Common myeloid progenitor, CD34-positive (primary cell): ENCODE measurements at places on chromosomes 1 and 21.

GRCh38 chr1:11100149-11100493 is 452 bp upstream of the EXOSC10 start:
- DNase-seq: no peak

GRCh38 chr1:151013518-151013917 is 5.3 kb downstream of the PRUNE1 start:
- DNase-seq: no peak

- DNase-seq: no peak
Observed at GRCh38 chr1:78275456-78275855, 215.3 kb upstream of the PTGFR start.

GRCh38 chr1:28395181-28395580 is 25.6 kb downstream of the PHACTR4 start:
- peak; percentile 62 for DNase-seq

- no peak for DNase-seq
Observed at GRCh38 chr1:111602302-111602701, 17.3 kb upstream of the RAP1A start.

GRCh38 chr1:45403298-45403697 is 63.1 kb upstream of the MUTYH start:
- no peak for DNase-seq

- DNase-seq: peak; percentile 62
Observed at GRCh38 chr1:94962409-94963265, 35.7 kb upstream of the CNN3 start.

DNA sequence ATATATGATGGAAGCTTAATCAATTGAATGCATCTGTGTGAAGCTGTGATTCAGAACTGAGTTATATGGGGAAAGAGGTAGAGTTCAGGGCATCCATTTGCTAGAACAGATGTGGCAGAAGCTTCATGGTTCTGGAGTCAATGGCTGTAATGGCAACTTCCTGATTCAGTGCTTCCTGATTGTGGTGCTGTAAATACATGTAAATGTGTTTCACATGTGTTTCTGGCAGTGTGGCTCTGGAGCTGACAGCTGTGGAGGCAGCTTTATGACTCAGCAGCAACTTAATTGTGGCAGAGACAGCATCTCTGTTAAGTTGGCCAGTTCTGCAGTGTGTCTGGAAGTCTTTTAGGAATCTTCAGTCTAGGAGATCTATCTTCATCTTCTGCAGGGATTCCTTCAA is 226.6 kb upstream of the ZRANB2 start:
- peak; percentile 56 for DNase-seq

- peak; percentile 68 for DNase-seq
Observed at GRCh38 chr1:53942127-53942957, 3.2 kb downstream of the IFT25 start.

- DNase-seq: no peak
Observed at GRCh38 chr1:37641059-37641458, 6.4 kb upstream of the RSPO1 start.

GRCh38 chr1:227303662-227304061 is 14.6 kb downstream of the CDC42BPA start:
- DNase-seq: no peak

DNA sequence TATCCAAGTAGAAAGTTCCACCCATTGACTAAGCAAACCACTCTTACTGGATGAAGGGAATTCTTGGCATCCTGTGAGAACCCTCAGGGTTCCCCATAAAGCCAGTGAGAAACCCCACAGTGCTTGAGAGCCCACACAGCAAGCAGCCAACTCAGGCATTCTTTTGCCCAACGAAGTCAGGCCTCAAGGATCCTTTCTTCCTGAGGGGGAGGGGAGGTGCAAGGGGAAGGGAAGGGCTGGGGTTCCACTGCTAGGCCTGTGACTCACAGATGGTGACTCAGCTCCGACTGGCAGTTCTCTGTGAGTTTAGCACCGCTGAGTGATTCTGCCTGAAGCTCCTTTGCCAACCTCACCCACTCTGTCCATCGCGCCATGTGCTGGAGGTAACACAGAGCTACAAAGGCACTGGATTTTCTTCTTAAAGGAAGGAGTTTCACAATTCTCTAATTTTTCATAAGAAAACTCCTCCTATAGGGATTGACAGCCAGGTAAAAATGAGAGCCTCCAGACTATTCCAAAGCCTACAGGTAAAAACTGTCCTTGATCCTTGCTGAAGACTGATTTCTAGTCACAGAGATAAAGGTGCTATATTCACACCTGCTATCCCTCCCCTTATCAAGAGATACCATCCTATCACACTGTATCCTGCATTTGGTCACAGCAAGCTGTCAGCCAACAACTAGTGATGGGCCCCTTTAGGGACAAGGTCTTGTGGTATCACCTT is 4.8 kb downstream of the ENO1 start:
- DNase-seq: peak; percentile 96

GRCh38 chr1:202643397-202644218 is 66.6 kb downstream of the SYT2 start:
- DNase-seq: peak; percentile 40

- no peak for DNase-seq
Observed at GRCh38 chr21:39078322-39079065, 104.8 kb downstream of the PSMG1 start.

DNA sequence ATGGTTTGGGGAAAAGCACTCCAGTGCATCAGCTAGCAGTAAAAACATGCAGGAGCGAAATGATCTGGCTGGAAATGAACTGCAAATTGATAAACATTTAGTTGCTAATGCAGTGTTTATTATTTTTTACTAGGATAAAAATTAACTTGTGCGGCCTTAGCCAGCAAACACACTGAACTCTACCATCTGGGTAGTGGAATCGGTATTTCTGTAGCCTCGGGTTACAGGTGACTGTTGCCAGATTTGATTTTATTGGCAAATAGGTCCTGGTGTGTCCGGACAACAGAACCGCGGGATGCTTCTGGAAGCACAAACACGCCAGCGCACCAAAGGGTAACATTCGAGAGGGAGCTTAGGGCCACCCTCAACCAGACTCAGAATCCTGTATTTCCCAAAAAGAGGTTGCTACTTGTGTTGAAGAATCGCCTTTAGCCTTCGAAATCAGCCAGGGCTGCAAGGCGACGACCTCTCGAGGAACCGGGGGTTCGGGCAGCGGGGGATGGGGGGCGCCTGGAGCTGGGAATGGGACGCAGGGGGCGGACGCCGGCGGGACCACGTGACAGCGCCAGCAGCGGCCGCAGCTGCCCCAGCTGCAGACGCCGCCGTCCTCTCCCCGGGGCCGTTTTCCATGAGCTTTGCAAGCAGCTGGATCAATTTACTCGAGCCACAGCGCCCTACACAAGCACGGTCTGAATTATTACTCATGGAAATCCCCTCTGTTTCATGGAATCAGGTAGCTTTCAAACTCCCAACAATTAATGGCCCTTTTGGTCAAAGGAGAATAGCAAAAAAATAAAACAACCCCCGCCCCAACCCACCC is 158.8 kb downstream of the TOMM20 start:
- no peak for DNase-seq

GRCh38 chr1:177427811-177428210 is 257.1 kb downstream of the BRINP2 start:
- DNase-seq: no peak

- DNase-seq: no peak
Observed at GRCh38 chr1:198333744-198334143, 176.9 kb downstream of the NEK7 start.

GRCh38 chr1:211828584-211829342 is 1.8 kb downstream of the LPGAT1 start:
- DNase-seq: no peak

- no peak for DNase-seq
Observed at GRCh38 chr1:114152508-114153260, 985 bp downstream of the SYT6 start.

DNA sequence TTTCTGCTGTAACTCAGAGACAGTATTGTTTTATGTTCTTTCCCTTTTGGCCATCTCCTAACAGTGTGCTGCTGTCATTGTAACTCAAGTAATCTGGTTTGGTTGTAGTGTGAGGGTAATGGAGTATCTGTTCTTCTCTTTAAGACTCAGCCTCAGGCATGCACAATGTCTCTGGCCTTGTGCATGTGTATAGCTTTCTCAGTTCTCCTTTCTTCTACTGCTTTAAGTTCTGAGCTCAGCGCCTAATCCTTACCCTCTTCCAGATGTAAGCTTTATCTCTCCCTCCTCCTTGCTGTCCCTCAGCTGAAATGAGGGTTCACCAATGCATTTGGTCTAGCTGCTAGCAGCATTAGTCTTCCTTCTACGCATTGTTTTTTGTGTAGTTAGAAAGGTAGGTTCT is 1420.4 kb upstream of the PRMT6 start:
- DNase-seq: no peak

DNA sequence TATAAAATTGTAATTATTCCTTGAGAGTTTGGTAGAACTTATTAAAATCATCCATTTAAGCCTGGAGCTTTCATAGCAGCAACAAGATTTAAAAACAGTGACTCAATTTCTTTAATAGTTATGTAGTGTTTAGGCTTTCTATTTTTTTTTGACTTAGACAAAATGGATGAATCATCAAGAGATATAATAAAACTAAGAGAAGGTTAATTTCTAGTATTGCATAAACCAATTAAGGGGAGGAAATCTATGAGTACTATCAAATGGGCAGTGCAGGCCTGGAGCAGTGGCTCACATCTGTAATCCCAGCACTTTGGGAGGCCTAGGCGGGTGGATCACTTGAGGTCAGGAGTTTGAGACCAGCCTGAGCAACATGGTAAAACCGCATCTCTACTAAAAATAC is 416.3 kb upstream of the USP24 start:
- DNase-seq: no peak

DNA sequence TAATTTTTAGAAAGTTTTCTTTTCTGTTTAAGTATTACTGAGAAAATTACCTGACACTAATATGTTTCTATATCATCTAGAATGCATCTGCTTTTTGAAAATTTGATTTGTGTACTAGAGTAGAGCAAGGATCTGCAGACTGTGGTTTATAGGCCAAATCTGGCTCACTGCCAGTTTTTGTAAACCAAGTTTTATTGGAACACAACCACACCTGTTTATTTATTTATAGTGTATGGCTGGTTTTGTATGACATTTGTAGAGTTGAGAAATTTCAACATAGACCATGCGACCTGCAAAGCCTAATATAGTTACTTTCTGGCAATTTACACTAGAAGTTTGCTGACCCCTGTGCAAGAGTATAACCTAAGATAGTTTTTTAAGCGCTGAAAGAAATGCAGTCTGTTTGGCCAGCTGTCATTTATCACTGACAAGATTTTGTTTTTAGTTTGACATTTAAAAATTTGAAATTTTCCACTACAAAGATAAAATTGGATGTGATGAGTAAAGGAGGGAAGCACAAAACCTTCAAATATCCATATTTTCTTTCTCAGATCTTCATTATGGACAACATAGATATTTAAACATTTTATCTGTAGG is 36.1 kb upstream of the CACYBP start:
- DNase-seq: peak; percentile 24

GRCh38 chr1:98705591-98705990 is 44.1 kb downstream of the SNX7 start:
- DNase-seq: no peak

DNA sequence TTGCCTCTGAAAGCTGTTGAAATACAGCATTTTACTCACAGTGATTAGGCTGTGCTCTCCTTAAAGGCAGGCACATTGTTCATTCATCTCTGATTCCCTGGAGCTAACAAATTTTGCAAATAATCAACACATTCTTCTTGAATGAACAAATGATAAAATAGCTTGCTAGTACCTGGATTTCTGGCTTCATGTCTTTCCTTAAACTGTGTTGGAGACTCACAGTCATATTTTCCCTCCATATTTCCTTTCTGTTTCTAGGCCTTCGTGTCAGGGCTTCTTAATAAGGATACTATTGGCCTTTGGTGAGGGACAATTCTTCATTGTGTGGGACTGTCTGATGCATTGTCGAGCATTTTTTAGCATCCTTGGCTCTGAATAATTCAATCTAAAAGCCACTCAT is 9.7 kb downstream of the HSD11B1 start:
- no peak for DNase-seq

GRCh38 chr1:151156515-151156819 is at the start of gene TNFAIP8L2:
TSS of gene TNFAIP8L2 (plus strand) at chr1:151156649. CDS start at chr1:151158698, 2,049 bp downstream.
- DNase-seq: peak; percentile 74

DNA sequence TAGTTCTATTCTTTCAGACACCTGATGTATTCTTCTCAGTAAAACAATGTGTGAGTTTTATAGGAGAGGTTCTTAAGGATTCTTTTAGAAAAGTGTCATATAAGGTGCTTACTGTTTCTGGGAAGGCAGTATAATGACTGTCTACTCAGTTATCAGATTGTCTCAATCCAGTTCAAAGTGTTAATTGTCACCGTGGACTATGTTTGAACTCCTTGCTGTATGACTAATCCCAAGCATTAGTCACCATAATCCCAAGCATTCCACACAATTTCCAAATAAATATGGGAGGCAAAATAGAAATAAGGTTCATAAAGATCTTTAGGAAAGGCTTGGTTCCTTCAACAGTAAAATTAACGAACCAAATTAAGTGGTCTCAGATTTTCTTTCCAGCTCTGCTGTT is 342.1 kb upstream of the NR5A2 start:
- DNase-seq: no peak

DNA sequence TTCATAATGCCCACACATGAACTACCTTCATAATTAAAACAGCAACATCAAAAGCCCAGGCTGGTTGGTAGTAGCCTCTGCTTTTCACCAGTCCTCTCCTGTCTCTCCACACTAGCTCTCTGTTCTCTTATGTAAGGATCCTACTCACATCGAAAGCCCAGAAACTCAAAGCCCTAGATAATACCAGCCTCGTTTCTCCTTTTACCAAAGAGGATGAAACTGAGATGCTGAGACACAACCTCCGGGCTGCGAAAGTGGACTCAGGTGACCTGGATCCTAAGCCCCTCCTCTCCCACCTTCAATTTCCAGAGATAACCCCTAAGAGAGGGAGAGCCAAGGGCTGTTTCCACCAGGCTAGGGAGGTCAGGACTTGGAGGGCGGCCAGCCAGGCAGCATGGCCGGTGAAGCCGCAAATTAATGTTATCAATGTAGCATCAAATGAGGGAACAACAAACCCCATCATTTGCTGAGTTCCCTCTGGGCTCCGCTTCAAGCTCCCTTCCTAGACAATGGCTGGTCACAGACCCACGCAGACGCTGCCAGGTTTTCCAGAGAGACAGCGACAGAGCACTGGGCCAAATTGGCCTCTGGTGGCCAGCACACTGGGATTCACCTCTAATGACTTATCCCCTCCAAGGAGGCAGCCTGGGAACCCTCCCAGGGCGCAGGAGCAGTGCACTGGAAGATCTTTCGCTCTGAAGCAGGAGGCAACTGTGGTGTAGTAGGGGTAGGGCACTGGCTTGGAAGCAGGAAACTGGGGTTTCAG is 20.7 kb upstream of the STMN1 start:
- DNase-seq: no peak

DNA sequence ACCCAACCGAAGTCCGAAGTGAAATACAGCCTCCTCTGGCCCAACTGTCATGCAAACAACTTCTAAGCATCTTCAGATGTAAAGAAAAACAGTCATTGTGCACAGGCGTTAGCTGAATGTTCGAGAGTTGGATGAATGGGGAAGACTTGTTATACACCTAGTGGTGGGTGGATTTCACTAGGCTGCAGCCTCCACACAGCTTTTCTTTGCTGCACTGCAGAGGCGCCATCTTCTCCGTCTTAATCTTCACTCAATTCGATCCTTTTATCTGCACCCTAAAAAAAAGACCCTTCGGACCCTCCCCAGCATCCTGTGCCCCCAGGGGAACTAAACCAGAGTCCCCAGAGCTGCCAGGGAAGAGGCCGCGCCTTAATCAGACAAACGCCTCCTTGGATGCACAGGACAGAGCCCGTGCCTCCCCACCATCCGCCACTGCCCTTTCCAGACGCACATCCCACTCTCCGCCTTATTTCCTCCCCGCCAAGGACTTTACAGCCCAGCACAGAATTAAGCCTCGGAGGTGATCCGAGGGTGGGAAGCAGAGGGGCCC is 1.4 kb downstream of the APP start:
- peak; percentile 86 for DNase-seq
